ENCODE measurements at places on chromosomes 2 and 18.
A peak's percentile ranks its signal among the peaks of the same experiment; 100 is the strongest.

GRCh38 chr2:222882484-222882928, 21.7 kb downstream of the ACSL3 start:
- DNase-seq: peak; percentile 35

GRCh38 chr2:189143925-189144324, 35.6 kb downstream of the COL5A2 start:
- no peak for DNase-seq

DNA sequence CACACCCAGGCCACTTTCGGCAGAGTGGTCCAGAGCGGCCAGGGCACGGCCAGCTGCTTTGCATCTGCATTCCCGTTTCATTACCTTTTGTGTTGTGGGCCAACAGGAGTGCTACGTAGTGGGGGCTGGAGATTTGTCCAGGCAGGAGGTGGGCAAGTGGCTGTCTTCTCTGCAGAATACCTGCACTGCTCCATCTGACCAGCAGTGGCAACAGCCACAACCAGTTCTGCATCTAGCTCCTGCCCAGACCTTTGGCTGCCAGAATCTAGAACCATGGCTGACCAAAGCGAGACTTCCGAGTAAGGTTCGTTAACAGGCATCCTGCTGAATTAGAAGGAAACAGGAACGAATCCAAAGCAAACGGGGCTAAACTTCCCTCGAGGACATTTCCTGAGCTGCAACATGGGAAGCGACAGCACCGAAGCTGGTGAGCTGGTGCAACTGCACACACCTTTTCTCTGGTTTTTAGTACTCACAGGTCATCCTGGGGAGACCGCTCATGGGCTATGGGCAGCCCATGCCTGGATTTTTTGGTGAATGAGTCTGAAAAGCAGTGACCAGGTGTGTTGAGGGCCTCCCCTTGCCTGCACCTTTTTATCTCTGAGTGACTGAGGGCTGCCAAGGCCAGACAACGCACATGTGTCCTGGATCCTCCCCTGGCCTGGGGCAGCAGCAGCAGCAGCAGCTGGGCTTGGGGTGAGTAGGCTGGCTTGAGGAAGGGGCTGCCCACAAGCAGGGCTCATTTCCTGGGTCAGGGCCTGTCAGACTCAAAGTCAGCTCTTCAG, 10.5 kb downstream of the GDF7 start:
- DNase-seq: no peak

DNA sequence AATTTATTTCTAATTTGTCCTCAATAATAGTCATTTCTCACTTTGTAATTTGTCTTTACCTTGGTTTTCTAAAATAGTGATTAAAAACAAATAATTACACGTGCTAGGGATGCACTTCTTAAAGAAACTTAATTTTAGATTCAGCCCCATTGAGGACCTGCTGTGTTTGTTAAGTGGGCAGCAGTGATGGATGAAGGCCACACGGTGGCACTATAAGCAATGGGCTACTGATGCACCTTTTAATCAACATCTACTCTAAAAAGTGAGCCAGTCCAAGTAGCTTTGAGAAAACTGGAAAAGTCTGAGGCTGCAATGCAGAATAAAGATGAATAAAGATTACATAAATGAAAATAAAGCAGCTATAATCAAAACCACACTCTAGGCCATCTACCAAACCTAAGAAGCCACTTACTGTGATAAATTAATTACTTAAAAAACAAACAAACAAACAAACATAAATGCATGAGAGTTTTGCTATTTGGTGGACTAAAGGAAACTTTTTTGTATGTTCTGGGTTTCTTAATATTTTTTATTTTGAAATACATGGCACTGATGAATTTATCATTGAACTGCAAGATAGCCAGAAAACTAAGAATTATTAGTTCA, 89.3 kb downstream of the PDE11A start:
- peak; percentile 51 for DNase-seq

DNA sequence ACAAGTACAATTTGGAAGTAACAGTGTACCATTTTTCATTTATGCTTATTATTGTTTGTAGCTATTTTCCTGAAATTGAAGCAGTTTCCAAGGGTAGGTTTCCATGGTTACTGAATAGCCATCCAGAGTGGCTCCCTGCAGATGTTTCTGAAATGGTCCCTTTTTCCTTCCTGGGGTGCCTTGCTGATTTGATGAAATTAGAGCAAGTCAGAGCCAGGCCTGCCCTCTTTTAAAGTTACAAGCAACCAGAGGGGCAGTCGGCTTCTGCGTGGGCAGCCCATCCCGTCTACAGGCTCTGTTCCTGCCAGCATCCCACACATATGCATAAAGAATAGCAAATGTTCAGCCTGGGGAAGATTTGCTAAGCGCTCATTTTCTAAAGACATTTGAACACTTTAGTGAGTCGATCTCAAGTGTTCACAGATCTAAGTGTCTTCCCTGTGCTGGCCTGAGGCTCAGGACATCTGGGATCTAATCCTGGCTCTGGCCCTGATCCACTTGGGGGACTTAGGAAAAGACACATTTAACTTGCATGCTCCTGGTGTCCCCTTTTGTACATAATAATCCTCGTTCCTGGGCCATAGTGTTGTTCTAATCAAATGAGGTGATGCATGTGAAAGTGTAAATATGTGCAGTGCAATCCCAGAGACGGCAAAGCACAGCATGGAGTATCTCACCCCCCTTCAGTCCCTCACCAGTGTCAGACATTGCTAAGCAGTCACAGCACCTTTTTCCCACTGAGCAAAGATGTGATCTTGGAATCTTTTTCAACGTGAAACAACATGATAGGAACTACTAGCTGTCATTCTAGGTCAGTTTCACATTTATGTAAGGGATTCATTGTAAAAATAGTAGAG, 92.2 kb downstream of the STPG4 start:
- DNase-seq: no peak

DNA sequence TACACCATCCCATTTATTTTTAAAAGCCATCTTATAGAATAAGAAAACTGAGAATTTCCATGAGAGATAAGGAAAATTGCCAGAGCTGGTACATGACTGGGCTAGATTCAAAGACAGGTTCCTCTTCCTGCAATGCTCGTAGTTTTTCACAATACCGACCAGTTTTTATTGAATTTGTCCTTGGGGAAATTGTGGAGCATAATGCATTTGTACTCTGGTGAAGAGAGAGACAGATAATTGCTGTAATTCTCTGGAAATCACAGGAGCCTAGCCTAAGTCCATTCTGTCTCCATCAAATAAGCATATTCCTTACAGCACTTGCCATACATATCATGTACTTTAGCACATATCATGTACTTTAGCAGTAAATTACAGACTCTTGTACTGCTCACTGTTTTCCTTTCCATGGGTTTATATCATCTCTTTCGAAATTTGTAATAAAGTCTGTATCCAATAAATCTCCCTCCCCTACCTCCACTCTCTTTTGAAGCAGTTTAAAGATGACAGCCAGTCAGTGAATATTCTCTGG, 355.2 kb downstream of the CNTNAP5 start:
- no peak for DNase-seq

GRCh38 chr2:202429164-202429980, 53.2 kb downstream of the BMPR2 start:
- no peak for DNase-seq

Data from body of pancreas (tissue), 4 donors.